Renal pelvis (tissue), 12 donors: ENCODE measurements at places on chromosomes 3 and 15. TPM values are rescaled to one million over a fixed set of nuclear protein-coding genes. Genes with fewer than 3 reads are reported as not detected.

Gene MYO1E
- polyA plus RNA-seq: 132 TPM

Gene NEIL1
- 17.9 TPM for polyA plus RNA-seq

Gene GP5
- polyA plus RNA-seq: 0.71 TPM

GRCh38 chr15:85480923-85481322 is 100.5 kb downstream of the AKAP13 start:
- no peak for DNase-seq

- DNase-seq: peak; percentile 70
These were observed 66.9 kb downstream of the RNF13 start for GRCh38 chr3:149879872-149880271.
